ENCODE measurements at places on chromosomes 12 and 14.

- DNase-seq, result peak; percentile 29
These were observed 1.6 kb downstream of the DGKA start for GRCh38 chr12:55932551-55932910.

GRCh38 chr14:65231286-65231980 lies 129.1 kb upstream of the MAX start:
- DNase-seq, result no peak

DNA sequence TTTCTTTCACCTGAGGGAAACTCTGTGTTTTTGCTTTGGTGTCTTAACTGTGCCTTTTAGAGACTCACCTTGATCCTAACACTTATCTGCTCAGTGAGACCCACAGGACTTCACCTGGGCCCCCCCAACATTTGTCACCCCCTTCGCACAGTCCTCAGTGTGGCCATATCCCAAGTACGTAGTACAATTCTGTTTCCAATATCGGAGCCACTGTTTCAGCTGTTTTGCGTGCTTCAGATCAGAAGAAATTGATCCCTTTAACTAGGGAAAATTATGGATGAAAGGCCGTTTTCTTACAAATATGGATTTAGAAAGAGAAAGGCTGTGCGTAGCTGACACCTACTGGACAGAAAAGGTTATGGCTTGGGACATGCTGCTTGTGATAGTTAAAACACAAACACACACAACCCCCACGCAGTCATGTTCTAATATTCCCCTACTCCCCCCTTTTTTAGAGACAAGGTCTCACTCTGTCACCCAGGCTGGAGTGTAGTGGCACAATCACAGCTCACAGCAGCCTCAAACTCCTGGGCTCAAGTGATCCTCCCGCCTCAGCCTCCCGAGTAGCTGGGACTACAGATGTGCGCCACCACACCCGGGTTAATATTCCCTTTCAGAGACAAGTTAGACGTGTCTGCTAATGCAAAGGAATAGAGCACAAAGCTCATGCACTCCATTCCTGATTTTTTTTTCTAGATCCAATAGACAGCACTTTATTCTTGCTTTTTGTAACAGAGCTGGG lies 3.6 kb upstream of the SLC7A8 start:
- DNase-seq, result peak; percentile 69

- no peak for DNase-seq
These were observed 11.3 kb downstream of the ATP2B1 start for GRCh38 chr12:89697296-89697695.
